ENCODE measurements at places on chromosomes 2 and 18.

- no peak for DNase-seq
Measured at GRCh38 chr2:231312066-231312465, 83.4 kb upstream of the B3GNT7 start.

- DNase-seq: no peak
Measured at GRCh38 chr2:23703583-23704385, 223.1 kb downstream of the ATAD2B start.

GRCh38 chr18:31100436-31101182 lies 1.6 kb downstream of the DSC2 start:
- no peak for DNase-seq

GRCh38 chr2:30147715-30148610 lies 1.2 kb downstream of the YPEL5 start:
- peak; percentile 56 for DNase-seq

DNA sequence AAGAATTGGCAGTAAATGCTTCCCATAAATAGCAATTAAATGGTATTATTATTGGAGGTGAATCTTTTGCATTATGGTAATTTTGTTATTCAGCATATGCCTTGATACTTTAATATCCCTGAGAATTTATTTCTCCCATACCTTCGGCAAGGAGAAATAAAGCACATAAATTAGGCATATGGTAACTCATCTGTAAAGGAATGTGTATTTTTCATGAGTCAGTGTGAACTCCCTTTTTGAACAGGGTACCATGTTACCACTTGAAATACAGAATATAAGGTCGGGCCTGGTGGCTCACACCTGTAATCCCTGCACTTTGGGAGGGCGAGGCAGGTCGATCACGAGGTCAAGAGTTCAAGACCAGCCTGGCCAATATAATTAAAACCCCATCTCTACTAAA lies 18.4 kb downstream of the METTL21A start:
- DNase-seq: no peak

DNA sequence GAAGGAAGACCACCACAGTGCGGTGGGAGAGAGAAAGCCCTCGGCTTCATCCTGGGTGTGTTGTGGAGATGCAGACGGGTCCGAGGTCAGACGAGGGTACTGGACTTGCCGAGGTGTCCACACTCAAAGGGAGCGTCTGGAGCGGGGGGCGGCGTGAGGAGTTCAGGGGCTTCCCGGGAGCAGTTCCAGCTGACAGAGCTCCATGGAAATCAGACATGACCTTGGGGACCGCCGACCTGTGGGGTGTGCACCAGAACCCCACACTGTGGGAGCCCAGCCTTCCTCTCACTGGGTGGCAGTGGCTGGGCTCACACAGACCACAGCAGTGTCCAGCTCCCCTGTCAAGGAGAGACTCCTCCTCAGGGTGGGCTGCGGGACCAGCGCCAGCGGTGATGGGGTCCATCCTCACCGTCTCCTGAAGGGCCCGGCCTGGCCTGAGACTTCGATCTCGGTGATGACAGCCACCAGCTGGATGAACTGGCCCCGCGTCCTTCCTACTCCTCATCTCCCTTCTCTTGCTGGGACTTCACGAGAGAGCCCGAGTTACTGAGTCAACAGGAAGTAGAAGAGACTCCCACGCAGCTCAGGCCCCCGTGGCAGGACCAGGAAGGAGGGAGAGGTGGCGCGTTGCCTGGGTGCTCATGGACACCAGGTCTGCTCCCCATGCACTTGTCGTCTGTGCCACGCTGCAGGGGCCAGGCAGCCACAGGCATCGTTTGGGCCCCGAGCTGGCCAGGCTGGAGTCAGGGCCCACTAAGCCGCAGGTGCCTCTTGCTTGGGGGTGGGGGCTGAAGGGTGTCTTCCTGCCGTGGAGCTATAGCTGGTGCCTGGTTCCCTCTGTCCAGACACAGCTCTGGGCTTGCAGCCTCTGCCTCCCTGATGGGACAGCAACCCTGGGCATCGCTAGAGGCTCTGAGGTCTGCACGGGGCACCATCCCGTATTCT lies 101.9 kb upstream of the CTDP1 start:
- DNase-seq: no peak

DNA sequence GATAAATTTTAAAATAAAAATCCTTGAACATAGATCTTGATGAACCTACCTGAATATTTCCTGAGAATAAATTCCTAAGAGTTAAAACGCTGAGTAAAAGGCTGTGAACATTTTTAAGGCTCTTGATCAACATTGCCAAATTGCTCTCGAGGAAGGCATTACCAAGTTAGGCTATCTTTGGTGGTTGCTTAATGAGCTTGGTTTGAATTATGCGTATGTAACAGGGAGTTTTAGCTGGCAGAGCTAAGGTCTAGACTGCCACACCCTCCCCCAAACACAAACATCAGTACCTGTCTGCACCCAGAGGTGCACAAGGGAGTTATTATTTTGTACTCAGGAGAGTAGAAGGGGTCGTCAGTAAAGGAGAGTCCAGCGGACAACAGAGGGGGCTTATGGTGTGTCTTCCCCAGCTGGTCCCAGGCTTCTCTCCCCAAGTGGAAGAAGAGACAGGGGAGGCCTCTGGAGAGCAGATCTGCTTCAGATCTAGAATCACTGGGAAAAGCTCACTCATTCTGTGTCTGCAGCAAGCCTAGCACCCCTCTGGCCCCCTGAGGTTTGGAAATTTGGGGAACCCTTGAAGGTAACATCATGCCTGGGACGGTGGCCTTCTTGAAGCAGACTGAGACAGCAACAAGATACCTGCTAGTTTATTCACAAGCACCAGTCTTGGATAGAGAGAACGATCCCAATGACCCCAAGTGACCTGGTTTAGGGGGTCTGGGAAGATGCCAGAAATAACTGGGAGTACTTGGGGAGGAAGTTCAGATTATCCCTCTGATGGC lies 197.2 kb upstream of the ID2 start:
- no peak for DNase-seq

DNA sequence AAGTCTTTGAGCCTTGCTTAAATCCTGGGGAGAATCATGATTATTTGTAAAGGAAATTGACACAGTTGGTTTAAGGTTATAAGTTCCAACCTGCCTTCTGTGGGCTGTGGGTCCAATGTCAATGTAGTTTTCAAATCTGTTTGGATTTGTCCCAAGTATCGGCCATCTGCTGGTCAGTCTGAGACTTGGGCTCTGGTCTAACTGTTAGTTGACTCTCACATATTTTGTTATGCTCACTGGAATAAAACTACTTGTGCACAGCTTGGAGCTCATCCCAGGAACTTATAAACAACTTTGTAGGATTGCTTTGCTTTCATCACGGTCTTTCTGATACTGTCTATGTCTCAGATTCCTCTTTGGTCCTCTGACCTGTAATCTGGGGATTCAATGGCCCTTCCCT lies 1026.2 kb upstream of the ZEB2 start:
- DNase-seq: no peak

DNA sequence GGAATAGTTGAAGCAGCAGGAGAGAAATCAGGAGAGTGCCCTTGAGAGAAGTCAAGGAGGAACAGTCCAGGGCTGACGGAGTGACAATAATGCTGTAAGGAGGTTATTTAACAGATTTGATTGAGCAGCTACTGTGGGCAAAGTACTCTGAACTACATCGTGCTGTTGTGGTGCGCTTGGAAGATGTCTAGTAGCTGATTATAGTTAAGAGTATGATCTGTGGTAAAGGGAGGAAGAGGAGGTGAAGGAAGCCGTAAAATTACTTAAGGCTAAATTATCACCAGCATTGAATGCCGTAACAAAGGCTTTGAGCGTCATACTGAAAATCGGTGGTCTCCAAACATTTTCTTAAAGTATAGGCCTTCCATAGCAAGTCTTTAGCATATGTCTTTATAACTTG lies 4.5 kb downstream of the PCBP1 start:
- no peak for DNase-seq

DNA sequence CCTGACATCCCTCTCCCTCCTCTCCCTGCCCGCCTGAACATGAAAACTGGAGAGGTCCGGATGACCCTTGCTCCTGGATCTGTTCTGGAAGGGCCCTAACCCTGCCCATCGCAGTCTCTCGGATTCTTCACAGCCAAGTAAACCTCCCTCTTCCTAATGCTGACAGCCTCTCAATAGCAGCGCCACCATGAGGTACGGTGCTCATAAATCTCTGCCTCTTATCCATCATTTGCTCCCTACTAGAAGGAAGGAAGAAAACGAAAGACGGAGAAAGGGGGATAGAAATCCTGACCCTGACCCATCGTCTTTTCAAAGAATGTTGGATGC lies 257.9 kb downstream of the BCL11A start:
- no peak for DNase-seq

DNA sequence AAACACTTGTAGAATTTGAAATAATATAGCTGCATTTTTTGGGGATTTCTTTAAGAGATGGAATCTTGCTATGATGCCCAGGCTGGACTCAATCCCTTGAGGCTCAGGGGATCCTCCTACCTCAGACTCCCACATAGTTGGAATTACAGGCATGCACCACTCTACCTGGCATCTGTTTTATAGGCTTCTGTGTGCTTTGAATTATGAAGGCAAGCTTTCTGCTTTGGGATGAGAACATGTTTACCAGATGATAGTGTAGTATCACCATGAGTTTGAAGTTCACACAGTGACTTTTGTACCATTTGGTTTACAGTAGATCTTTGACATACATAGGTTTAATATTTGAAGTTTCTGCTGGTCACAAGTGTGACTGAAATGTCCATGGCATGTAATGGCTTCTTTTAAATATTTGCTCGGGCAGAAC lies 10.7 kb downstream of the CNOT11 start:
- DNase-seq: no peak

Data from right lung (tissue), 10 donors.